ENCODE measurements at places on chromosomes 6 and 20. TPM values are rescaled to one million over a fixed set of nuclear protein-coding genes. Genes with fewer than 3 reads are reported as not detected.

TFAP2C gene
- total RNA-seq: 0.46 TPM

EHMT2 gene
- total RNA-seq: 120 TPM

HCRTR2 gene
- not detected for total RNA-seq

RAB32 gene
- total RNA-seq: 9.8 TPM

KCNK16 gene
- total RNA-seq: not detected

CLDN20 gene
- total RNA-seq: not detected

RAMACL gene
- 0.14 TPM for total RNA-seq

MBOAT1 gene
- total RNA-seq: 9.1 TPM

MOCS1 gene
- 21.5 TPM for total RNA-seq

ANGPT4 gene
- total RNA-seq: 0.80 TPM

EYA2 gene
- total RNA-seq: 0.30 TPM

MCCD1 gene
- total RNA-seq: not detected

AGER gene
- 5.0 TPM for total RNA-seq

KIAA1586 gene
- total RNA-seq: 15.9 TPM

PRSS16 gene
- 4.4 TPM for total RNA-seq

ASCC3 gene
- total RNA-seq: 26.5 TPM

PRSS35 gene
- 60.2 TPM for total RNA-seq

TSHZ2 gene
- 17.3 TPM for total RNA-seq

SLC22A1 gene
- total RNA-seq: 0.42 TPM

NMBR gene
- not detected for total RNA-seq

CTCFL gene
- total RNA-seq: 0.09 TPM

FAXC gene
- 0.14 TPM for total RNA-seq

B3GALT4 gene
- 11.7 TPM for total RNA-seq

CDSN gene
- not detected for total RNA-seq

NHSL1 gene
- 8.4 TPM for total RNA-seq

STX11 gene
- total RNA-seq: 0.98 TPM

KATNA1 gene
- 16.1 TPM for total RNA-seq

TAGAP gene
- not detected for total RNA-seq

C20orf204 gene
- 0.88 TPM for total RNA-seq

SMLR1 gene
- not detected for total RNA-seq

ANKRD66 gene
- not detected for total RNA-seq

SPATS1 gene
- 0.63 TPM for total RNA-seq

NKX2-4 gene
- not detected for total RNA-seq

NCOA6 gene
- total RNA-seq: 9.9 TPM

SLC22A7 gene
- total RNA-seq: not detected

FOXQ1 gene
- not detected for total RNA-seq

SEMG1 gene
- not detected for total RNA-seq

COQ3 gene
- 5.1 TPM for total RNA-seq

ERVFRD-1 gene
- not detected for total RNA-seq

MLN gene
- not detected for total RNA-seq
